ENCODE measurements at places on chromosomes 6 and 20. TPM values are rescaled to one million over a fixed set of nuclear protein-coding genes. Genes with fewer than 3 reads are reported as not detected.

Gene TRAPPC3L
- total RNA-seq = not detected

GRCh38 chr6:107340881-107341280, 118.5 kb downstream of the PDSS2 start:
- ATAC-seq = no peak

DNA sequence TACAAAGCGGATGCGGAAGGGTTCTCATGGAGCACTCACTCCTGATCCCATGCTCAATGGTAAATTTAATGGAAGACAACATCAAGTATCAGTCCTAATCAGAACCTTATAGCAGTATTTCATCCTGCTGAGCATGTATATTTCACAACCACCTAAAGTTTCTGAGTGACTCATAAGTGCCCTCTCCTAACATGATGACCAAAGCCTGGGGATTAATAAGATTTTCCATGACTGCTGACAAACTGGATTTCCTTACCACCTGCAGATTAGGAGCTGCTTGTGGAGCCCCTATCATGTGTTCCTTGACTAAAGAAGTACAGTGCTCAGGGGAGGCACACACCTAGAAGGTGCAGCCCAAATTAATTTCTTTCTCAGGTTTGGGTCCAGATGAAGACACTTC, 112.8 kb downstream of the INSM1 start:
- no peak for ATAC-seq

Gene ZNF311
- 4.2 TPM for total RNA-seq

- ATAC-seq = no peak
Measured at GRCh38 chr6:12367412-12367811, 77.3 kb downstream of the EDN1 start.

DNA sequence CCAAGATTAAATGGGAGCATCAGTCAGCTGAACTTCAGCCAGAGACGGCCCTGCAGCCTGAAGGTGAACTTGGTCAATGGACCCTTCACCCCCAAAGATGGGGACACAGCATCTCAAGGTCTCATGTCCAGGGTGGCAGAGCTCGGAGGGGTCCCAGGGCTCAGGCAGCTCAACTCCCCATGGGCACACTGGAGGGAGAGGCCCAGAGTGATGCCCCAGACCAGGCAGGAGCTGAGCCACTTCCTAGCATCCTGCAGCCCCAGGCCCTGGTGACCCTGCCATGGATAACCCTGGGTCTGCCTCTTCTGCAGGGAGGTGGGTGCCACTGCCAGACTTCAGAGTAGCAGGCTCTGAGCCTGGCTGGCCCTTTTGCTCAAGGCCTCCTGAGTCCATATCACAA, 27.5 kb upstream of the EMILIN3 start:
- no peak for ATAC-seq

Gene GLP1R
- total RNA-seq = 0.21 TPM

Gene GHRH
- total RNA-seq = not detected

Gene KCNG1
- 1.3 TPM for total RNA-seq

DNA sequence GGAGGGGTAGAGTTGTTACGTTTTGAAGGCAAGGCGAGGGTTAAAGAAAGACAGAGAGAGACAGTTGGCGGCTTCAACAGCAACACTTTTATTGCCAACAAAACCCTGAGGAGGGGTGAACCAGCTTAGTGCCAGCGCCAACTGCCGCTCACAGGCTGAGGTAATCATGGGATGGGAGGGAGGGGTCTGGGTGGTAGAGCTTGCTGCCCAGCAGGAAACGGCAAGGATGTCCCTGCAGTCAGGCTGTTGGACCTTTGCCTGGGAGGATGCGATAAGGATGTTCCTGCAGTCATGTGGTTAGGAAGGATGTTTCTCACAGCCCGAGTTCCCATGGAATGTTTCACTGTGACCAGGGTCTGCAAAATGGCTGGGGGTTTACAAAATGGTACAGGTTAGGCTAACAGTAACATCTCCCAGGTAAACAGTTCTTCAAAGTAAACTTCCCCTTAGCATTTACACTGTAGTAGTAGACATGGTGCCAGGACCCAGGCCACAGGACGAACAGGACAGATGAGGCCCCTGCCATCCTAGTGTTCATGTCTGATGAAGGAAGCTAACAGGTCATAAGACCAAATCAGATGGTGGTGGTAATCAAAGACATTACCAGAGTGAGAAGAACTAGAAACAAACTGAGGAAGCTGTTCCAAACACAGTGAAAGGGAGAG, 647.3 kb upstream of the DEFB115 start:
- ATAC-seq = no peak

DNA sequence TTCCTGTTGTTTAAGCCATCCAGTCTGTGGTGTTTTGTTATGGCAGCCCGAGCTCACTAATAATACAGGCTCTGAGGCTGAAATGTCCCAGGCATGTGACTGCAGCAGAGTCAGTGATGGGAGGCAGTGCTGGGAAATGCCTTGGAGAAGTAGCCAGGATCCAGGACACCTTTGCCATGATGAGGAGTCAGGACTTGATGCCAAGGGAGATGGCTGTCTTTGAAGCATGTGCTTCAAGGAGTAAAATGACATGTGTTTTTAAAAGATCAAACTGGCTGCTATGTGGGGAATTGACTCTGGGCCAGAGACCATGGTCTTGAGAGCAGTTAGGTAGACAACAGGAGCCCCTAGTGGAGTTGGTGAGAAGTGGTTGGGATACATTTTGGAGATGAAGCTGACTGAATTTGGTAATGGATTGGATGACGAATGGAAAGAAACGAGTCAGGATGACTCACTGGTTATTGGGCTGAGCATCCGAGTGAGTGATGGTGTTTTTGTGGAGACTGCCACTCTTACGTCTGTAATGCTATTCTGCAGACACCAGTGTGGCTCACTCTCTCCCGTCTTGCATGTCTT, 322.2 kb downstream of the PLCB1 start:
- ATAC-seq = peak; percentile 91

DNA sequence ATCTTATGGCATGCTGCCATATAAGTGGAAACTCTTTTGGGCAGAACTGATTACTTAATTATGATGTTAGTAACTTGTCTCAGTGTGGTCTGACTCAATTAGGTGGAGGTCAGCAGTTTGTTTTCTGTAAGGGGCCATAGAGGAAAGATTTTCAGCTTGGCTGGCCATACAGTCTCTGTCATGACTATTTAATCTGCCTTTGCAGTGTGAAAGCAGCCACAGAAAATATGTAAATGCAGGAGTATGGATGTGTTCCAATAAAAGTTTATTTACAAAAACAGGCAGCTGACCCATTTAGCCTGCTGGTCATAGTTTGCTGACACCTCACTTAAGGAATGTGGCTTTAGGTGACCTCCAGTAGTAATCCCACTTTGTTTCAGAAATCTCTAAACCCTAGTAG, 700.7 kb downstream of the EPM2A start:
- ATAC-seq = no peak

Gene CAP2
- not detected for total RNA-seq

Gene CPNE5
- total RNA-seq = 2.0 TPM
